ENCODE measurements at places on chromosomes 2 and 18.

DNA sequence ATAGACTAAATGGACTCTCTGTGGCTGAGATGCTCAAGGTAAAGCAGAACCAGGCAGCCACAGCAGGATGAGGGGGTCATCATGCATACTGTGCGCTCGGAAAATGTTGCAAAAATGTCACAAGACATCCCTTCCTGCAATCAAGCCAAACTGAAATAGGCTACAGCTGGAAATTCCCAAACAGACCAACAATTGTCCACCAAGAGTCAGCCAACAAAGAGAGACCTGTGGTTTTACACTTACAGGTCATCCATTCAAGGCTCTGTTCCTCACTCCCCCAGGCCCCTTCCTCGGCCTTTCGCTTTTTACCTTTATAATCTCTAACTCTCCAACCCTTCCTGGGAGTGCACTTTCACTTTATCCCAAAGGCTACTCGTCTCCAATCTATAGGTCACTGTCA, 1066.9 kb downstream of the TSN start:
- DNase-seq = no peak

- DNase-seq = peak; percentile 72
Observed at GRCh38 chr2:230762317-230762896, 49.8 kb downstream of the CAB39 start.

- no peak for DNase-seq
Observed at GRCh38 chr2:54586494-54586893, 130.4 kb downstream of the SPTBN1 start.

GRCh38 chr2:113361051-113361450, 76.4 kb upstream of the ZNG1B start:
- no peak for DNase-seq

GRCh38 chr2:15594291-15595256, 2.9 kb downstream of the DDX1 start:
- DNase-seq = no peak

DNA sequence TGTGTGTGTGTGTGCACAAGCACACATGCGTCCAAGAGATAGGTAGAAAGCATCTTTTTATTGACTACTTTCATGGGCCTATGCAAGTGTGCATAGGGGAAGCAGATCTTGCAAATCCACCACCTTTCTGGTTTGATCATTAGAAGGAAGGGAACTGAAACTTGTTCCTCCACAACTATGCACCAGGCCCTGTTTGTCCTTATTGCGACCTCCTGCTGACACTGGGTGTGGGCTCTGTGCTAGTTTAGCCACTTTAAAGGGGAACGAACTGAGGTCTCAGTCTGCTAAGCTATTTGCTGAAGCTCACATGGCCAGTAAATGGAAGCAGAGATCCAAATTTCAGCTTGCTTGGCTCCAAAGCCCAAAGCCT, 32.1 kb upstream of the INSIG2 start:
- no peak for DNase-seq

DNA sequence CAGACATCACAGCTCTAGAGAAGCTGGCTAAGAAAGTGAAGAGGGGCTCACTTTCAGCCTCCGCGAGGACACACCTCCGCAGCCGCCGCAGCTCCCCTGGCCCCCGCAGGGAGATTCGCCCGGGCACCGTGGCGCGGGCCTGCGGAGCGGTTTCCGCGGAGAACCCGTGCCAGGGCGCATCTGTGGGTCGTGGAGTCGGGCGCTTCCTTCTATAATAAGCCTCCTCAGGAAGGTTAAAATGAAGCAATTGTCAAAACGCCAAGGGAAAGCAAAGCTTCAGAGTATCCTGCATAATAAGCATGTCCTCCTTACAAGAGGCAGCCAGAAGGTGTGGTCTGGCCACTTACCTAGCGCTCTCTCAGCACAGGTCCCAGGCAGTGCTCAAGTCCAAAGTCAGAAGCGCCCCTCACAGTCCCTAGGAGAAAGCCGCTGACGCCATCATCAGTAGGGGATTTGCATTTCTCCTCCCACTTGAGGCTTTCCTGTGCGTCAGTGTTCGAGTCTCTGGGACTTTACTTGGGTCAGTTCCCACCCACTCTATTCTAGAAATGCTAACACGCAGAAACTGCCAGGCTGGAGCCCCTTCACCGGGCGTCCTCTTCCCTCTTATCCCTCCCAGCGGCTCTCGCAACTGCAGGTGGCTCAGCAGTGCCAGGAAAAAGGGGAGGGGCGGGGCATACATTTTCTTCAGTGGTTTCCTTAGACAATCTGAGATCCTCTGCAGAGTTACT, at the start of gene STAT4:
Gene STAT4 (minus strand): TSS at position 395 of the 731 bp plus-strand sequence. CDS start 2,791 bp downstream, outside the sequence.
- DNase-seq = peak; percentile 94
